ENCODE measurements at places on chromosomes 2 and 18.

DNA sequence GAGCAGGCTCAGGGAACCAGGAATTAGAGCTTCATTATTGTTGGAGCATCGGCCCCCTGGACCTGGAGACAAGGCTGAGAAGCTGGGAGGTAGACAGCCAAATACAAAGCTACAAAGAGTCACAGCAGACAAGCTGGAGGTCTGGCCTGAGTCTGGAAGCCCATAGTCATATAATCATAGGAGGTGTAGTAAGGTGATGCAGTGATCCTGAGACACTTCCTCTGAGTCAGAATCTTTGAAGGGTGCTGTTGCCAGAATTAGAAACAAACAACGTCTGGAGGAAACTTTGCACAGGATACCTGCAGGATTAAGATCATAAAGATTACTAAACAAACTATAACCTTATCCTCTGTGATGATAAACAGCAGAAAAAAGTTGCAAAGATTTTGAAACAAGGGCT is 213.8 kb downstream of the DSC3 start:
- DNase-seq = no peak

DNA sequence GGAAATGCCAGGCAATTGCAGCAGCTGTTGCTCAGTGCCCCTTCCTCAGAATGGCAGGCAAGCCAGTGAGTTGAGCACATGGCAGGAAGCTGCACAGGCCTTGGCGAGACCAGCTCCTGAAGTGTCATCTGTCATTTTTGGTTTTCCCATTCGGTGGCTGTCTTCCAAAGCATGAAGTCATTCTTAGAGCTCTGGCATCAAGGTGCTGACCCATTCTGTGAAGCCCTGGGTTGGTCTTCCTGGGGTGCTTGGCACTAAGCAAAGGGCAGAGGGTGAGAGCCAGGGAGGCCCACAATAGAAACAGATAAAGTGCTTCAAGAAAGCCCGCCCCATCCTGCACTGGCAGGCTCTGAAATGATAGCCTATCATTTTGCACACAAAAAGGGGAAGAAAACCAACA is 150.5 kb downstream of the VAPA start:
- DNase-seq = no peak

DNA sequence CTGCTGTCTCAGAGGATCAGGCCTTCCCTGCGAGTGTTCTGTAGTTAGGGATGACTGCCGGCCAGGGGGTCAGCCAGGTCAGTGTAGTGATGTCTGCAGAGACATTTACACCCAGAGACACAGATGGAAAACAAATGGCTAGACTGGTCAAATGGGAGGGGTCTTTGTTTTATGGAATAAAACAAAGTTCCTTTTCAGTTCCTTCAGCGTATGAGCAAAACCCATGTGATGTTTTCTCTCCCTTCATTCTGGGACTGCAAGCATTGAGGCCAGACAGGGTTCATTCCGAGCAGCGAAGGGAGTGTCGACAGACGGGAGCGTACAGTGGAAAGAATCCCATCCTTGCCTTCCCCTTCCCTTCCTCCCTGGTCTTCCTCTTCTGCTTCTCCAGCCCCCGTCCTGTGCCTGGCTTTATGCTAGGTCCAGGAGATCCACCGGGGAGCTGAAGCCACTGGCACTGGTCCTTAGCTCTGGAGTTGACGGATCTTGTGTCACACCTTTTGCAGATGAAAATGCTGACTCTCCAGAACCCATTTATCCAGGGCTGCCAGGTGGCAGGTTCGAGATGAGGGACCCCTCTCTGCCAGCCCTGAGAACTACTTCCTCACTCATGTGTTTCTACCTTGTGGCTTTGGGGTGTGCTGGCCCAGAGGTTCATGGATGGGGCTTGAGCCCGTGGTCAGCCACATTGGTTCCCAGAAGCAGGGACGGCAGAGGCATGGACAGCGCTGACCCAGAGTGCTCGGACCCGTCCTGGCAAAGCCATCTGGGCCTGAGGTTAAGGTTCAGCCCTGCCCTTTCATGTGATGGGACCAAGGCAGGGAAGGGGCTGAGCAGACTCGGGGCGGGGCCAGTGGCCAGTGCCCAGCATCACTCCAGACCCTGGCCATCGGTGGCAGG is 24.2 kb downstream of the ITGB1BP1 start:
- no peak for DNase-seq

GRCh38 chr2:218228366-218229090 is 11.5 kb downstream of the ARPC2 start:
- no peak for DNase-seq

GRCh38 chr18:79971211-79971952 is 6.9 kb downstream of the HSBP1L1 start:
- DNase-seq = no peak

GRCh38 chr2:118558846-118559245 is 288.6 kb downstream of the EN1 start:
- DNase-seq = no peak

DNA sequence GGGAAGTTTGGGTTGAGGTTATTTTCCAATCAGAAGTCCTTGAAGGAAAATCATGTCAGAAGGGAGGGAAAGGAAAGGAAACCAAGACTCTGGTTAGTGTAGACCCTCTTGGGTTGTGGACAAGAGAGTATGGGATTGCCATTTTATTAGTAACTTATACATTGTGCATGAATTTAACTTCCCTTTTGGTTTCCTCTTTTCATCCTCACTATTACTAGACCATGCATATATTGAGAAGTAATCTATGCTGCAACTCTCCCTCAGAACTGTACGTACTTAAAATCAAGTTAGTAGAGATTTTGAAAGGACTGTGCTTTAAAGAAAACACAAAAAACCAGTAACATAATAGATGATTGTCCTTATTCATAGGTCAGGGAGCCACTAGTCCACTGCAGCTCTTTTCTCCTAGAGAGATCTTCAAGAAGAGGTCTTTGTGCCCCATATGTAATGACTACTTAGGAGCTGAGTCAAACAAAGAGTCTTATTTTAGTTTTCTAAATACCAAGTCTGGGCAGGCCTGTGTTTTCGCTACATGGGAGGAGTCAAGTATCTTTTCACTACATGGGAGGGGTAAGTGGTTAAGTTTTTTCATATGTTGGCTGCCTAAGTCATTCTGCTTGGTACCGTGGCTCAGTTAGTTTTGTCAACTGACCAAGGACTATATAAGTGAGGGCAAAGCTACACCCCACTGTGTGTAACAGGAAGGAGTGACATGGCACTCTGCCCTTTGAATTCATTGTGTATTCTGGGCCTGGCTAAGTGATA is 25.2 kb upstream of the FAM117B start:
- DNase-seq = no peak

GRCh38 chr18:28147674-28148171 is 29.2 kb downstream of the CDH2 start:
- no peak for DNase-seq

DNA sequence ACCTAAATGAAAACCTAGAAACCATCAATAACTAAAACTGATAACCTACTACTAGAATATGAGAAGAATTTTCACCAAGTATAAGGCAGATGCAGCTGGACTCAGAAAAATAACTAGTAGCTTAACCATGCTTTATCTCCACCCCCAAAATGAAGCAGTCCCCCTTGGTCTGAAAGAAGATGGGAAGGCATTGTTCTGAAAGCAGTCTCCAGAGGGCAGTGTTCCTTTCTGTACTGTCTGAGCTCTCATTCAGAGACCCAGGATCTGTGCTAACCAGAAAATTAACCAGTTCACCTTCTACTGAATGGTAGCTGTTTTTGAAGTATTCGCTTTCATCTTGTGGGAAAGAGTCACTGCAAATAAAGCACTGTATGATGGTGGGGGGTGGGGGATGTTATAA is 273.0 kb downstream of the PDE11A start:
- no peak for DNase-seq

GRCh38 chr18:75208836-75209128 is 157 bp downstream of the PTGR3 start:
- no peak for DNase-seq

Measured in cortex of kidney (tissue), 1 donor.